ENCODE measurements at places on chromosomes 5 and 9.

DNA sequence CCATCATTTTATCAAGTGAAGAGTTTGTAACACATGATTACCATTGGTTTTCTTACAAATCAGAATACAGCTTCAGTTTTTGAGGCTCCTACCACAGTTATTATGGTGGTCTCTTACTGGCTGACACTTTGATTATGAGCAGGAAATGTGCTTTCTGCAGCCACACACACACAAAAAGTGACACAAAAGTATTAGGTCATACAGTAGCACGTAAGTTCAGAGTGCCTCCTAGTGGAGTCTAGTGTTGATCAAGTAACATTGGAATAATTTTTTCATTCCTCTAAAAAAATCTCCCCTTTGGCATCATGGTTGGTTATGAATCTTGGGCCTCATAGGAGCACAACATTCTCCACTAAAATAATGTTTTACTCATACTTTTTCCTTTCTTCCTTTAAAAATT lies 37.6 kb downstream of the PAM start:
- no peak for DNase-seq

- no peak for DNase-seq
Observed at GRCh38 chr5:21221616-21222015, 1233.6 kb upstream of the CDH18 start.

GRCh38 chr5:60447488-60447920 lies 252.5 kb downstream of the DEPDC1B start:
- DNase-seq, result no peak

GRCh38 chr5:165630261-165630778 lies 2124.9 kb downstream of the MAT2B start:
- peak; percentile 49 for DNase-seq

- peak; percentile 95 for DNase-seq
Observed at GRCh38 chr9:127968700-127969383, 11.9 kb downstream of the EEIG1 start.

DNA sequence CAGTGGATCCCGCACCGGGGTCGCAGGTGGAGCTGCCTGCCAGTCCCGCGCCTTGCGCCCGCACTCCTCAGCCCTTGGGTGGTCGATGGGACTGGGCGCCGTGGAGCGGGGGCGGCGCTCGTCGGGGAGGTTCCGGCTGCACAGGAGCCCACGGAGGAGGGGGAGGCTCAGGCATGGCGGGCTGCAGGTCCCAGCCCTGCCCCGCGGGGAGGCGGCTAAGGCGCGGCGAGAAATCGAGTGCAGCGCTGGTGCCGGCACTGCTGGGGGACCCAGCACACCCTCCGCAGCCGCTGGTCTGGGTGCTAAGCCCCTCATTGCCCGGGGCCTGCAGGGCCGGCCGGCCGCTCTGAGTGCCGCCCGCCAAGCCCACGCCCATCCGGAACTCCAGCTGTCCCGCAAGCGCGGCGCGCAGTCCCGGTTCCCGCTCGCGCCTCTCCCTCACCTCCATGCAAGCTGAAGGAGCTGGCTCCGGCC lies 120.6 kb upstream of the MEF2C start:
- no peak for DNase-seq

DNA sequence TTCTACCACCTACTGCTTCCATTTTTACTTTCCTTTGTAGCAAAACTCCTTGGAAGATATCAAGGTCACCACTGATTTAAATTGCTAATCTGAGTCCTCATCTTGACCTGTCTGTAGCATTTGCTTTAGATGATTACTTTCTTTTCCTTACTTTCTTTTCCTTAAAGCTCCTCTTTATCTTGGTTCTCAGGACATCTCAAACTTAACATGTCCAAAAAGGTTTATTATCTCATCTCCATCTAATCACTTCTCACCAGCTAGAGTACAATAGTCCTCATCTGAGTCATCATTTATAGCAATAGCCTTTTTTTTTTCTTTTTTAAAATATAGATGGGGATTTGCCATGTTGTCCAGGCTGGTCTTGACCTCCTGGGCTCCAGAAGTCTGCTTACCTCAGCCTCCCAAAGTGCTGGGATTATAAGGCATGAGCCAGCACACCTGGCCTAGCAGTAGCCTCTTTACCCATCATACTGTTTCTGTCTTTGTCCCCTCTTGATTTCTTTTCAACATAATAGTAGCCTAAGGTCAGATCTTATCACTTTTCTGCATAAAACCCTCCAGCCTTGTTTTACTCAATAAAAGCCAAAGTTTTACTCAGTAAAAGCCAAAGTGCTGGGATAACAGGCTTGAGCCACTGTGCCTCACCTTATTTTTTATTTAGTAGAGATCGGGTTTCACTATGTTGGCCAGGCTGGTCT lies 32.9 kb upstream of the GPR21 start:
- DNase-seq, result no peak

- no peak for DNase-seq
Observed at GRCh38 chr5:148855249-148856008, 29.0 kb downstream of the ADRB2 start.

- peak; percentile 53 for DNase-seq
Observed at GRCh38 chr5:42491699-42492098, 68.5 kb downstream of the GHR start.

DNA sequence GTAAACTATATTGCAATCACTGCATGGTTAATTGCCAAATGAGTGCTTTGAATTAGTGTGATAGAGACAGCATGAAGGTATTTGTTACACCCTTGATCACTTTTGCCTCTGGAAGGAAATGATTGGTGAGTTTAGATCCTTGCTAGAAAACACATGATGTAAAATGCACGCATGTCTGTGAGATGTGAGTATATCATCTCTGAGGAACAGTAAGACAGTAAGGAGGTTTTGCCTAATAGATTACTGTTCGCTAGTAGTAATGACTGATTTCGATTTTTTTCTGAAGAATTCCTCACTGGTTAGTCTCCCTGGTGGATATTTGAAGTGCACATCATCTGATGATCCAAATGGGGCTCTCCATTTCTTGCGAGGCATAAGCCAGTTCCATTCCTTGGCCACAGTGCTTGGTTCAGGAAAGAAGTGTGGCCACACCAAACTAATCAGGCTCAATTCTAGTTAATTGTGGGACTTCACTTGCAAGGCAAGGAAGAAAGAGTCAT lies 156.4 kb upstream of the ADRA1B start:
- DNase-seq, result peak; percentile 47

- peak; percentile 75 for DNase-seq
Observed at GRCh38 chr5:17187011-17187785, 30.2 kb upstream of the BASP1 start.

- no peak for DNase-seq
Observed at GRCh38 chr9:70753311-70753710, 338.9 kb upstream of the KLF9 start.

GRCh38 chr5:54249210-54250028 lies 61.0 kb downstream of the ARL15 start:
- DNase-seq, result peak; percentile 63

DNA sequence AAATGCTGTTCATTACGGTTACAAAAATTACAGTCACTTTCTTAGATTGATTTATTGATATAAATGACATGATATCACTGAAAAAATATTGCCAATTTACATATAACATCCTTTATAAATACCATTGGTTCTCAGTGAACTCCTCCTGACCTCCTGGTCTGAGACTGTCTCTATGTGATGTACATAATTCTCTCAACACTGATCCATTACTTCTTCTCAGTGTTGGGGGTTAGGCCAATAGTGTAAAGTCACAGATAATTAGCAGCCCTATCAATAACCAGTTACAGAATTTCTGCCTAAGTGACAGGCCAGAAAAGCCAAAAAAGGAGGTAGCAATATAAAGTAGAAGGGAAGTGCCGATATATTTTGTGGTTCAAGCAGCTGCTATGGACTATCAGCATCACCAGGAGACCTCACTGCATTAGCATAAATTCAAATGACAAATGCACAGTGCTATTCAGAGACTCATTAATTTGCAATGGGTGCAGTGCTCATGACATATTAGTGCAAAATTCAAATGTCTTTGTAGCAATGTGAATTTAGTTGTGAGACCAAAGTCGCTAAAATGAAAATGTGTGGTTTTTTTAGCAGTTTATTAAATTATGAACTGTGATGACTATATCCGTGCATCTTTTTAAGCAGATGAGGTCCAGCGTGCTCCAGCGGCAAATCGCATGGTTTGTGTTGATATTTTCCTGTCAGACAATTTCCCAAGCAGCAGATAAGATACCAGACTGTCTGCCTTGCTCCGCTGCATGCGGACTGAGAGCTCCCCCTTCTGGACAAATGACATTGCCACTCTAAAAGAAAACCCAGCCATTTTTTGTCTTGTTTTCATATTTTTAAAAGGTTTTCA lies 144.6 kb downstream of the CETN3 start:
- DNase-seq, result peak; percentile 72

GRCh38 chr9:126677188-126678084 lies 63.7 kb downstream of the LMX1B start:
- DNase-seq, result no peak

GRCh38 chr5:97192580-97193354 lies 9.7 kb upstream of the RIOK2 start:
- peak; percentile 45 for DNase-seq

DNA sequence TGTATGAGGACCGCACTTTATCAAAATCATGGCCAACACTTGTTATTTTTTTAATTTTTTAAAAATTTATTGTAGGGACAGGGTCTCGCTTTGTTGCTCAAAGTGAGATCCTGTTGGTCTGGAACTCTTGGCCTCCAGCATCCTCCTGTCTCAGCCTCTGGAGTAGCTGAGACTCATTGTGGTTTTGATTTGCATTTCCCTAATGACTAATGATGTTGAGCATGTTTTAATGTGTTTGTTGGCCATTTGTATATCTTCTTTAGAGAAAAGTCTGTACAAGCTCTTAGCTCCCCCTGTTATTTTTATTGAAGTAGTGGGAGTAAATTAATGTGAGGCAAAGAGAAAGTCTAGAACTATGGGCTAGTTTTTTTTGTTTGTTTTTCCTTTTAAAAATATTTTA lies 1.6 kb upstream of the RPS6 start:
- DNase-seq, result no peak

- DNase-seq, result peak; percentile 96
Observed at GRCh38 chr5:35857606-35858205, 1.0 kb downstream of the IL7R start.

DNA sequence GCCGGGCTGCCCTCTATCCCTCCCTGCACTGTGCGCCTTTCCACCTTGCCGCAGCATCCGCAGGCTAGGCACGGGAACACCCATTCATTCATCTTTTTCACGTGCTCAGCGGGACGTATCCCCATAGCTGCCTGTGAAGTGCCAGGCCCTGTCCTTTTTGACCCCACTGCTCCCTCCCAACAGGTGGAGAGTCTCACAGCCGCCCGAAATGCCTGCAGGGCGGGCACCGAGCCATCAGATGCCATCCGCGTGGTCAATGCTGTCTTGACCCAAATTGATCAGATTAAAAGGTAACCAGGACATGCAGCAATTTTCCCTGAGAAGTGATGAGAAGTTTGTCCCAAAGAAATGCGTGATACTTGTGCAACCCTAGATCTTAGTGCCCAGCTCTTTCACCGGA lies 15.5 kb downstream of the TRIP13 start:
- no peak for DNase-seq

GRCh38 chr5:13746026-13746425 lies 198.5 kb downstream of the DNAH5 start:
- no peak for DNase-seq

DNA sequence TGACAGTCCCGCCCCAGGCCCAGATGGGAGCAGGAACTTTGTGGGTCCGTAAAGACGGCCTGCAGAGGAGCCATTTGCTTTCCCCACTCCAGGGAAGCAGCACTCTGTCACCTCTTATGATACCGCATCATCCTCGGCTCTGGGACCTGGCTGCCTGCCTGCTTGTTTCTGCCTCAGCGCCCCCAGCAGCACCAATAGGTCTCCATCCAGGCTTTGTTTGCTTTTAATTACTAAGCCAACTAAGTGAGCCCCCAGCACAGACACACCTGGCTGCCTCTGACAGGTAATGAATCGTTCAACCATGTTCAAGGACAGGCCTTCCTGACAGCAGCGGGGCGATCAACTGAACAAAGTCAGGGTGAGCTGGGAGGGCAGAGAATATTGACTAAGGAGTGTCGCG lies 141.4 kb downstream of the C5orf15 start:
- DNase-seq, result no peak

GRCh38 chr9:108645520-108645919 lies 210.3 kb downstream of the ACTL7B start:
- peak; percentile 90 for DNase-seq

- peak; percentile 90 for DNase-seq
Observed at GRCh38 chr5:107365320-107366109, 305.2 kb downstream of the EFNA5 start.
